Fibroblast of the aortic adventitia (primary cell): ENCODE measurements at places on chromosomes 1 and 21. TPM values are rescaled to one million over a fixed set of nuclear protein-coding genes. Genes with fewer than 3 reads are reported as not detected.

DNA sequence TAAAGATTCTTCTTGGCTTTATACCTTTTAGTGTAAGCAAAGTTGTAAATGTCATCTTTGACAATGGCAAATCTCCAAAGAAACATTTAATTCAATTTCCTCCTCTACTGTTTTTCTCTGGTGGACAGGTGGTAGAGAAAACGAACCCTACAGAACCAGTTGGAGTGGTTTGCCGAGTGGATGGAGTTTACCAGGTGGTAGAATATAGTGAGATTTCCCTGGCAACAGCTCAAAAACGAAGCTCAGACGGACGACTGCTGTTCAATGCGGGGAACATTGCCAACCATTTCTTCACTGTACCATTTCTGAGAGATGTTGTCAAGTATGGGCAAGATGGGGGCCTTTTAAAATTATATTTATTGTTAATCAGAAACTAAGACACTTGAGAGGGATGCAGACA lies 25.8 kb downstream of the UAP1 start:
- DNase-seq: no peak

- DNase-seq: no peak
Observed at GRCh38 chr1:182668521-182669054, 15.8 kb downstream of the RGS8 start.

DNA sequence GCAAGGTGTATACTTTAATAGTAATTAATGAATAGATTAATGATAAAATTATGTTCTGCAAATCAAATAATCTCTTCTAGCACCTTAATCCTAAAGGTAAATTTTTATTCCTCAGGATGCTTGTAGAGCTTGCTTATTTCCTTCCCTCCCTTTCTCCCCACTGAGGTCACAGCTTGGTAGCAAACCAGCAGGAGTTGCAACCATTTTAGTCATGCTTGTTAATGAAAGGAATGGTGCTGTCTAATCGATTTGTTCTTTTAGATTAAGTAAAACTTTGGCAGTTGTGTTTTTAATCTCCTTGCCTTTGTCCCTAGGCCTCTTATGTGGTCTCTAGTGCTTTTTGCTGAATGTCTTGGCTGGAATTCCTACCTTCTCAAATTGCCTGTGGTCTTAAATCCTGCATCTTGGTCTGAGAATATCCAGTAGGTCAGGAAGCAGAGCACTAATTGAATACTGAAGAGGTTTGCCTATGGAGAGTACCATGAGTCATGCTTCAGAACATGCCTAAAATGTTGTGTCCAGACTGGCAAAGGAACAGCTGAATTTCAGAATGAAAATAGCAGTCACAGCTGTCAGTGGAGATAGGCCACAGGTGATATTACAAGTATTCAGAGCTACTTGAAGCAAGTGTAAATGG lies 36.3 kb upstream of the RWDD3 start:
- peak; percentile 7 for DNase-seq

DNA sequence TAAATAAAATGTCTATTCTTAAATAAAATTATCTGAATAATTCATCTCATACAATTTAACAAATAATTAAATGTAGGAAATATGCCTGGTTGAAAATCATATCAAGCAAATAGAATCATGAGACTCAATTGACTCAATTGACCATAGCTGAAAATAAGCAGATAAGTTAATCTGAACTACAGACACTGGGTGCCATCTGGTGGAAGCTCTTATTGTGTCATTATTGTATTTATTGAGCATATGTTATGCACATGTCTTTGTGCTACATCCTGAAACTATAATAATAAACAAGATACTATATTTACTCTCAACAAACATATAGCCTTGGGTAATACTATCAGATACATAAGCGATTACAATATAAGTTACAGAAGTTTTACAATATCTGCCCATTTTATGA lies 41.0 kb downstream of the BRINP3 start:
- peak; percentile 58 for DNase-seq

DNA sequence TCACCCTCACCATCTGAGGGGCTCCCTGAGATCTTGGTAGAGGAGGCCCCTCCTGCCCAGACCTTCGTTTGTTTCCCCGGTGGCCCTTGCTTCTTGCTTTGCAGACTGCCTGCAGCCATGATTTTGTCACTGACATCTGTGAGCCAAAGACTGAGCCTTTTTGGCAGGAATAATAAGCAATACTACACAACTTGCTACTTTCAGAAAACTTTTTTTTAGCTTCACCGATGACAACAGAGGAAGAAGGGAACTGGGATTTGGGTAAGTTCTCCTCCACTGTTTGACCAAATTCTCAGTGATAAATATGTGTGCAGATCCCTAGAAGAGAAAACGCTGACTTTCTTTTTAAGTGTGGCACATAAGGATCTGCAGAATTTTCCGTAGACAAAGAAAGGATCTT lies 11.7 kb upstream of the CD101 start:
- DNase-seq: peak; percentile 60

GRCh38 chr21:46048926-46049889 lies 48.7 kb upstream of the COL6A2 start:
- DNase-seq: peak; percentile 100

DNA sequence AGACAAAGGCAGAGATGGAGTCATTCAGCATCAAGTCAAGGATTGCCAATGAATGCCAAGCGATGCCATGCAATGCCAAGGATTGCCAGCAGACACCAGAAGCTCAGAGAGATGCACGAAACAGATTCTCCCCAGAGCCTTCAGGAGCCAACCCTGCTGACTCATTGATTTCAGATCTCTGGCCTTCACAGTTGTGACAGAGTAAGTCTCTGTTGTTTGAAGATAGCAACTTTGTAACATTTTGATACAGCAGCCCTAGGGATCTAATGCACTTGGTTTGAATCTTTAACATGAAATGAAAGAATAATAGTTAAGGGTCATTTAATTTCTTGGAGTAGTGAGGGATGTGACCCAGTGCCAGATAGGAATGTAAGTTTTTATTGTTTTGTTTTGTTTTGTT lies 287.4 kb upstream of the RUNX1 start:
- no peak for DNase-seq

DNA sequence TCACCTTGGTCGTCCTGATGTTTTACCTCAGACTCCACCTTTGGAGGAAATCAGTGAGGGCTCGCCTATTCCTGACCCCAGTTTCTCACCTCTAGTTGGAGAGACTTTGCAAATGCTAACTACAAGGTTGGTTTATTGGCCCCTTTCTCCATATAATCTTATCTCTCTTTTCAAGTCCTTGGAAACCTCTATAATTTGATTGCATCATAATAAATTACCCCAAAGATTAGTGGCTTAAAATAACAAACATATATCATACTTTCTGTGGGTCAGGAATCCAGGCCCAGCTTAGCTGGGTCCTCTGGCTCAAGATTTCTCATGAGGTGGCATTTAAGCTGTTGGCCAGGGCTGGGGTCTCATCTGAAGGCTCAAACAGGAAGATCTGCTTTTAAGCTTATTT lies 12.1 kb upstream of the PSMD4 start:
- peak; percentile 19 for DNase-seq

DNA sequence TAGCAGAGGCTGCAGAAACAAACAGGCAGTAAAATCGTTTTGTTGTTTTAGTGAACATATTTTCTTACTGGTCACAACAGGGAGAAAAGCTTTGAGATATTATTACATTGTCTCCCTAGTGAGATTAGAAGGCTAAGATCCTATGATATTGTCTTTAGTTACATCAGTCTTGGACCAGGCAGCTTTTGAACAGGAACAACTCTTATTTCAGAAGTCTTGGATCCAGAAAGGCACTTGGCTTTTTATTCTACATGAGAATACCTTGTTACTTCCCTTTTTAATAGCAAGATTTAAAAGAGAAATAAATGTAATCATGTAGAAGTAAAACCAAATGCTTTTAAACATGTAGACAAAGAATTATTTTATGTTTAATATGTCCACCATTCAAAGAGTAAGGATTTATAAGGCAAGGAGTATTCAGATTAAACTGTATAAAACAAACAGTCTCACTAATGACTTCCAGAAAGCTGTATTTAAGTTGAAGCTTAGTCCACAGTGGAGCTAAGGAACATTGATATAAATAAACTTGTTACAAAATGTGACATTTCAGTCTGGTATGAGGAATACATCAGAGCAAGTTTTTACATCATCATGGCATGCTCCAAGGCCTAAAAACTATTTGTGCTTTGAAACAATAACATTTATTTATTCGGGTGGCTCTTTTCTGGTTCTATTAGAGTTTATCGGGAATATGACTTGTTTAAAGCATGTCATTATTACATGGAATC lies 72.2 kb downstream of the PHTF1 start:
- DNase-seq: peak; percentile 54

DNA sequence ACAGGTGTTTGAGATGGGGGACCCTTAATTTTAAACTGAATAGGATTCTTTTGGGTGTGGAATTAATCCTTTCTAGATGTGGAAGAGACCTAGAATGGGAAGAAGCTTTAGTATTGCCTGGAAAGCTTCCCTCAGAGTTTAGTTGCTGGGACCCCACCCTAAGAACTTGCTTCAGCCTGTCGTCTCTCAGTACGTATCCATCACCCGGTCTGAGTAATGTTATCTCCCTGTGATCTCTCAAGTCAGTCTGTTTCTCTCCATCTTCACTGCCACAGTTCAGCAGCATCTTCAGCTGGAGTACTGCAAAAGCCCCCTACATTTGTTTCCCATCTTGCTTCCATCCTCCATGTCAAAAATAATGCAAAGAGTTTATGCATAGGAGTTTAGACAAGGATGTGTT lies 28.9 kb downstream of the CNST start:
- DNase-seq: no peak

DNA sequence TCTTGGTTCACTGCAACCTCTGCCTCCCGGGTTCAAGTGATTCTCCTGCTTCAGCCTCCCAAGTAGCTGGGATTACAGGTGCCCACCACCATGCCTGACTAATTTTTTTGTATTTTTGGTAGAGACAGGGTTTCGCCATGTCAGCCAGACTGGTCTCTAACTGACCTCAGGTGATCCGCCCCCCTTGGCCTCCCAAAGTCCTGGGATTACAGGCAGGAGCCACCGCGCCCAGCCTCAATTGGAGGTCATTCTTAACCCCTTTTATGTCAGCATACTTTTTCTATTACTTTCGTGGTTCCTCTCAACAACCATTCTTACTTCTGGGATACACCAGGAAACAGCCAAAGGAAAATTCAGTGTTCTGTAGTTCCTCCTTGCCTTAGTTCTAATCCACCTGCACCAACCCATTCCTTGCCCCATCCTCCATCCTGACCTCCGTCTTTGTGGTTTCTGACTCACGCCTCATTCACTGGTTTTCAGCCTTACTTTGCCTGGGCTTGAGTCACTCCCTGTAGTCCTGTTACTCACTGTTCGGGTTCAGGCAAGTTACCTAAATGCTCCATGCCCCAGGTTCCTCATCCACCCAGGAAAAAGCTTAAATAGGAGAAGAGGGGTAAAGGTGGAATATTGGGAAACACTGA lies 12.9 kb upstream of the BCL10 start:
- DNase-seq: peak; percentile 84

NBPF1 gene
- 36.7 and 63.1 TPM in 2 replicates for total RNA-seq

TNN gene
- total RNA-seq: not detected in 2 replicates

TAS1R2 gene
- total RNA-seq: not detected in 2 replicates

MYOG gene
- not detected in 2 replicates for total RNA-seq

FAM43B gene
- 0.90 TPM in 1 of 2 replicates, not detected in the other for total RNA-seq

S100A1 gene
- total RNA-seq: 0.54 and 2.9 TPM in 2 replicates

KRTAP19-6 gene
- not detected in 2 replicates for total RNA-seq
